ENCODE measurements at places on chromosomes 1 and 21. TPM values are rescaled to one million over a fixed set of nuclear protein-coding genes. Genes with fewer than 3 reads are reported as not detected.

DYNLT4 gene
- not detected for polyA plus RNA-seq

FBXO28 gene
- 27.2 TPM for polyA plus RNA-seq

C1orf115 gene
- polyA plus RNA-seq = 0.05 TPM

PODN gene
- 17.6 TPM for polyA plus RNA-seq

CDK11B gene
- polyA plus RNA-seq = 6.7 TPM

SPRR2G gene
- polyA plus RNA-seq = not detected

TTC34 gene
- polyA plus RNA-seq = 0.06 TPM

ZBTB8A gene
- polyA plus RNA-seq = 5.0 TPM

OLIG2 gene
- polyA plus RNA-seq = not detected

PDZK1IP1 gene
- not detected for polyA plus RNA-seq
